Heart right ventricle (tissue), 16 donors: ENCODE measurements at places on chromosomes 11 and 22.
A peak's percentile ranks its signal among the peaks of the same experiment; 100 is the strongest.

- no peak for DNase-seq
These were observed 129.0 kb downstream of the CRYBB2 start for GRCh38 chr22:25348391-25348790.

- no peak for DNase-seq
These were observed 34.3 kb upstream of the MPPED1 start for GRCh38 chr22:43377548-43377895.

DNA sequence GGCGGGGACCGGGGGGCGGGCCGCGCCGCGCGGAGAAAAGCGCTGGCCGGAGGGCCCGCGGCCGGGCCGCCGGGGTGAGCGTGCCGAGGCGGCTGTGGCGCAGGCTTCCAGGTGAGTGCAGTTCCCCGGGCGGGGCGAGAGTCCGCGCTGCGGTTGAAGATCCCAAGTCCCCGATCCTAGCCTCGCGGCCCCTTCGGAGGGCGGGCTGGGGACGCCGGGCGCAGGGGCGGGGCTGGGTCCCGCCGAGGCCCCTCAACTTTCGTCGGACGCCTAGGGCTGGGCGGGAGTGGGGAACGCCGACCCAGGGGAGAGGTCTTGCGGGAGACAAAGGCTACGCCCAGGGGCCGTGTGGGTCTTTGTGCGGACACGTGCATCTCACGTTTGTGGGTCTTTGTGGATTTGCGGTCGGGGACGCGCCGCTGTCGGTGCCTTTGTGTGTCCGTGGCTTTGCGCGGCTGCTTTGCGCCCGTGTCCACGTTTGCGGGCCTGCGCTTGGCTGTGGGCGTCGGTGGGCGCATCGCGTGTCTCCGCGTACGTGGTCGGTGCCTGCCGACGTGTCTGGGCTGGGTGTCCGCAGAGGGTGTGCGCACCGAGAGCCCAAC, at the start of gene TSKU:
Gene TSKU (plus strand): TSS at position 63 of the 602 bp plus-strand sequence. CDS start 12,261 bp downstream, outside the sequence.
- DNase-seq, result no peak

DNA sequence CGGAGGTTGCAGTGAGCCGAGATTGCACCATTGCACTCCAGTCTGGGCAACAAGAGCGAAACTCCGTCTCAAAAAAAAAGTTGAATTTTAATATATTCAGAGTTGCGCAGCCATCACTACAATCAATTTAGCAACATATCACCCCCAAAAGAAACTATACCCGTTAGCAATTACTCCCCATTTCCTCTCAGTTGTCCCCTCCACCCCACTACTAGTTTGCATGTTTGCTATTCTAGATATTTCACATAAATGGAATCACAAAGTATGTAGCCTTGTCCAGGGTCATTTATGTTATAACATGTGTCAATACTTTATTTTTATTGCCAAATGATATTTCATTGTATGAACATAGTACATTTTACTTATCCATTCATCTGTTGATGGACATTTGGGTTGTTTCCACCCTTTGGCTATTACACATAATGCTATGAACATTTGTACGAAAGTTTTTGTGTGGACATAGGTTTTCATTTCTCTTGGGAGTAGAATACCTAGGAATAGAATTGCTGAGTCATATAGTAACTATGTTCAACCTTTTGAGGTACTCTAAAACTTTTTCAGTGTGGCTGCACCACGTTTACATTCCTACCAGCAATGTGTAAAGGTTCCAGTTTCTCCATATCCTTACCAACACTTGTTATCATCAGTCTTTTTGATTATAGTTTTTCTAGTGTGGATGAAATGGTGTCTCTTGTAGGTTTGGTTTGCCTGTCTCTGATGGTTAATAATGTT, 2.2 kb downstream of the ZNF143 start:
- no peak for DNase-seq

GRCh38 chr11:106276126-106276525, 198.7 kb downstream of the AASDHPPT start:
- DNase-seq, result no peak

- no peak for DNase-seq
These were observed 3.2 kb upstream of the RTN4R start for GRCh38 chr22:20271114-20271994.

DNA sequence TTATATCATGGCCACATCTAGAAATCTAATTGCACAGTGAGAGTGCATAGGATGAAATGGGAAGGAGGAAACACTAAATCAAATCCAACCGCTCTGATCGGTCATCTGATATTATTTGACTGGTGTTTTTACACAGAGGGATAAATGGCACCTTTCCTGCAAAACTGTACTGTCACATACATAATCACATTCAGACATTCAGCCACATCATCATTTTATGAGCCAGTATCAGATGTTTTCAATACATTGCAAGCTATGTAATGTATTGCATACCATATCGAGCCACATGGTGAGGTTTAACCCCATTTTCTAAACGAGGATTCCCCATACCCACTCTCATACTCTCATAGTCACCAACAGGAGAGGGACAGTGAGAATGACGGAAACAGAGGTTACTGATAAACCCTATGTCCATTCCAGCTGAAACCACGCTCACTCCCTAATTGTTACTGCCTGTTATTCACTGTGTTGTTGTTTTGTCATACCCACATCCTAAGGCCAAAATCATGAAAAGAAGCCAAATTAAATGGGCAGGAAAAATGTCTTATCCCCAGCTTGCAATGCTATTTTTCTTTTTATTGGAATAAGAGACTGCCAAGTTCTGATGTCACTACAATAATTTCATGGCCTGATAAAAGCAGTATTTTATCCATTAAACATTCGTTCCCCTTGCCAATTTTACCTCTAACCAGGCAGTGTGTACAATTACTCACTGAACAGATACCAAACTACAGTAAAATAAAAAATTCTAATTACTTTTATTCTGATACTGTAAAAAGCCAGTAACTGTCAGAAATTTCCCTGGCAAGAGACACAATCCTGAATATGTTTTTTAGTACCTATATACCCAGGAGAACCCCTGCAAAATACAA, 9.0 kb downstream of the CDON start:
- DNase-seq, result no peak

- no peak for DNase-seq
These were observed 1496.4 kb downstream of the TBC1D22A start for GRCh38 chr22:48258811-48259210.

DNA sequence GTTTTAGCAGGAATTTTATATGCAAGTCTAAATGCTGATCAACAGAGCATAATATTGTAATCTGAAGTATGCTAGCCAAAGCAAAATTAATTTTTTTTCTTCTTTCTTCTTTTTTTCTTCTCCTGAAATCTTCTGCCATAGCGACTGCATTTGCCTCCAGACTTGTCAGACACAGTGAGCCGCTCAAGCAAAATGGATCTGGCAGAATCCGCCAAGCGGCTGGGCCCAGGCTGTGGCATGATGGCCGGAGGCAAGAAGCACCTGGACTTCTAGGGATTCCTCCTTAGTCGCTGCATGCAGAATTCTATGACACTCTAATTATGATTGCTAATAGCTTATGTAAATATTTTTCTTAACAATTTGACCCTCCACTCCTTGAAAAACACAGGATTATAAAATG, 27.9 kb downstream of the PAX6 start:
- no peak for DNase-seq

- DNase-seq, result no peak
These were observed 116.8 kb upstream of the FGF3 start for GRCh38 chr11:69935941-69936505.

DNA sequence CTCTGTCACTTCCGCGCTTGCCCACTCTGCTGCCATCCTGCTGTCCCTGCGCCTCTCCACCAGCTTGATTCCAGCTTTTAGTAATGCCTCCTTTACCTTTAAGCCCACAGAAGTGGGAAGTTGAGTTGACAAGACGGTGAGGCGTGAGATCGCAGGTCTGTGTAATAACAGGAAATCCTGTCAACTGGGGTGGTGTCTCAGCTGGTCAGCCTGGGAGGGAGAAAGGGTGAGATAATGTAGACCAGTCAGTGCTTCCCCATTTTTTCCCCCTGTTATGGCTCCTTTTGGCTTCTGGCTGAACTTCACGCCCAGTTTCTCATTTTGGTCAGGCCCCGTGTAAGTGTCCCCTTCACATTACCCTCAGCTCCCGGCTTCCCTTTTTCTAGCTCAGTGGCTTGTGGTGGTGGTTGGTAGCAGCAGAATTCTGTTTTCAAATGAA, 98.9 kb downstream of the TRAF6 start:
- no peak for DNase-seq

- DNase-seq, result no peak
These were observed 4.0 kb downstream of the PRR33 start for GRCh38 chr11:1887451-1888346.

- DNase-seq, result no peak
These were observed 31.4 kb upstream of the NUP160 start for GRCh38 chr11:47879259-47880158.

- no peak for DNase-seq
These were observed 86.0 kb downstream of the RASSF10 start for GRCh38 chr11:13094930-13095687.

GRCh38 chr11:115194802-115195110, 309.5 kb downstream of the CADM1 start:
- DNase-seq, result no peak

DNA sequence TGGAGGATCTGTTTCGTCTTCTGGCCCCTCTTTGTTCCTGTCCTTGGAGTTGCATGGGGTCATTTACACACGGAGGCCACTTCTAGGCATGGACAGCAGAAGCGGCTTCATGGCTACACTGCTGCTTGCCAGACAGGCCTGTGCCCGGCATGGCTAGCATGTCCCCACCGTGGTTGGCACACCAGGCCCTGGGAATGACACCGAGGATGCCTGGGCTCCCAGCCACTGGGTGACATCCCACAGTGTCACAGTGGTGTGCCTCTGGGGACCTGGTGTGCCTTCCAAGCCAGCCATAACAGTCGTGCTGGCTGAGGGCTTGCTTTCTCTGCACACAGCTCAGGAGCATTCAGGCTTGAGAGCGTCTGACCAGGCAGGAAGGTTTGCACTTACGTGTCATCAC, 910.1 kb downstream of the TBC1D22A start:
- DNase-seq, result no peak

DNA sequence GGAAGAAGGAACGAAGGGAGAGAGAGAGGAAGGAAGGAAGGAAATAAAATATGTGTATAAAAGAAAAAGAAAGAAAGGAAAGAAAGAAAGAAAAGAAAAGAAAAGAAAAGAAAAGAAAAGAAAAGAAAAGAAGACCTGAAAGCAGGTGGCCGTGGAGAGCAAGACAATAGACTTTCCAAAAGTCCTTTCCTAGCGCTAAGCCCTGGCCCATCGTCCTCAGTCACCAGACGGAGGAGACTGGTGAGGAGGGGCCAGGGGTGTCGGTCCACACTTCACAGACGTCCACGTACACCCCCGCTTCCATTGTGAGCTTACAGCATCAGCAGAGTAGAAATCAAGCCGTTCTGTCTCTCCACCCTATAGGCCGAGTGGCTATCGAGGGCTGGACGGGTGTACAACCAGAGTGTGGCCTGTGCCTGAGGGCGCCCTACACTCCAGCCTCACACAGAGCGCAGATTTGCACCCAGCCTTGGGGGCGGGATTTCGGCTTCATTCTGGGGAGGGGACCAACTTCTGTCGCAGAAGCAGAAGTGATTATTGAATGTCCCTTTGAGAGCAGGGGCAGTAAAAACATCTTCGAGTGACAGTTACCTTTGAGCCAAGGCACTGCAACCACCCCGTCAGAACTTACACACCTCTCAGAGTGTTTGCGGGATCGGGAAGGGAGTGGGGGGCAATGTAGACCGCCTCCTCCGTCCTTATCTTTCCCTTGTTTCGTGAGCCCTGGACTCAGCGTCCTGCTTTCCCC, 2.0 kb upstream of the BSX start:
- no peak for DNase-seq

DNA sequence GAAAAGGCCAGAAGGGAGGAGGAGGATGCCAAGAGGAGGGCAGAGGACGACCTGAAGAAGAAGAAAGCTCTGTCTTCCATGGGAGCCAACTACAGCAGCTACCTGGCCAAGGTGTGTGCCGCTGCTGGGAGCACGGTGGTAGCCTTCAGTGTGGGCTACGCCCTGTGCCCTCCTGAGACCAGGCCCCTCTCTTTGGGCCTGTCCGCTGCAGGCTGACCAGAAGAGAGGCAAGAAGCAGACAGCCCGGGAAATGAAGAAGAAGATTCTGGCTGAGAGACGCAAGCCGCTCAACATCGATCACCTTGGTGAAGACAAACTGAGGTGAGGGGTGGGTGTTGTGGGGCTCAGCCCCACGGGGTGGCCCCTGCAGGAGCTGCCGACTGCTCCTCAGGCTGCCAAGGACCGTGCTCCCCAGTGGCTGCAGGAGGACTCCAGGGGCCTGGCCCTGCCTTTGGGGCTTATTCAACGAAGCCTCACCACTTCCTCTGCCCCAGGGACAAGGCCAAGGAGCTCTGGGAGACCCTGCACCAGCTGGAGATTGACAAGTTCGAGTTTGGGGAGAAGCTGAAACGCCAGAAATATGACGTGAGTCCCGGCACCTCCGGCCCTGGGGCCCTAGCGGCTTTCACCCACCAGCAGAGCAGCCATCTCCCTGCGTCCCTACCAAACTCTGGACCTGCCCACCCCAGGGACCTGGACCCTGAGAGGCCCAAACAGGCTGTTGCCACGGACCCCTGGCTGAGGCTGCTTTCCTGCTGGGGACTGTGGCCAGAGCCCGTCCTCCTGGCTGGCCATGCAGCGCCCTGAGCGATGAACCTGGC, 12.6 kb upstream of the MRPL23 start:
- no peak for DNase-seq

DNA sequence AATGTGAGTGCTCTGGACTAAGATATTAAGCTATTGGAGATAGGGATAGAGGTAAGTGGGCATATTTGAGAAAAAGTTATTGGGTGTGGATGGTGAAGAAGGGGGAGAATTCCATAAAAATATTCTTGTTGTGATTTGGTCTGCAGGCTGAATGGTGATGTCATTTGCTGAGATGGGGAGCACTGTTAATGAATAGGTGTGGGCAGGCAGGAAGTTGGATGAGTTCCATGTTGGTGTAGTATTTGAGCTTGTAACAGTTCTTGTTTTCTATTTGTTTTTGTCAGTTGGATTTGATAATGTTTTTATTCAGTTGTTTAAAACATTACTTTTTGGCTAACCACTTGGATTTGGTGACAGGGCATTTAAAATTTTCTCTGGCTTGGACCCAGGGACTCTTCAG, 168.8 kb downstream of the C11orf87 start:
- DNase-seq, result no peak

DNA sequence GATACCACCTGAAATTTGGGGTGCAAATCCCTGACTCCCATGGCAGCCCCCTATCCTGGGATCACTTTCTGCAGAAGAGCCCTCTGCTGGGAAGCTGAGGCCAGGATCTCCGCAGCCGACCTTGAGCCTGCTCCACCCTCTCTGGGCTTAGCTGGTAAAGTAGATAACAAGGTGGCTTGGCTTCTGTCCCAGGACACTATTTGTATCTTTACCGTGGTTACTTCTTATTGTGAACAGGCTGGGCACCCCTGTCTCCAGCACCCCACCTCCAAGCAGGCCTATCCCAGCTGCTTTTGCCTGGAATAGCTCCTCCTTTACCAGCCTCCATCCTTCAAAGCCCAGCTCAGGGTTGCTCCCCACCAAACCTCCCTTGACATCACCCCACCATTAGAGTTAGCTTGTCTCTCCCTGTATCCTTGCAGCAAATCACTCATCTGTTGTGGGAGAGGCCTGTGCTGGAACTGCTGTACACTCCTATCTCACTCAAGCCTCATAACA, 35.2 kb upstream of the P2RY2 start:
- DNase-seq, result peak; percentile 81

- no peak for DNase-seq
These were observed 7.2 kb downstream of the SGSM1 start for GRCh38 chr22:24812950-24813775.
